ENCODE measurements at places on chromosomes 2 and 18. TPM values are rescaled to one million over a fixed set of nuclear protein-coding genes. Genes with fewer than 3 reads are reported as not detected.

GRCh38 chr2:232329716-232330067 lies 48.9 kb upstream of the ALPP start:
- no peak for DNase-seq

GRCh38 chr2:23379220-23379695 lies 5.7 kb upstream of the KLHL29 start:
- no peak for DNase-seq

DNA sequence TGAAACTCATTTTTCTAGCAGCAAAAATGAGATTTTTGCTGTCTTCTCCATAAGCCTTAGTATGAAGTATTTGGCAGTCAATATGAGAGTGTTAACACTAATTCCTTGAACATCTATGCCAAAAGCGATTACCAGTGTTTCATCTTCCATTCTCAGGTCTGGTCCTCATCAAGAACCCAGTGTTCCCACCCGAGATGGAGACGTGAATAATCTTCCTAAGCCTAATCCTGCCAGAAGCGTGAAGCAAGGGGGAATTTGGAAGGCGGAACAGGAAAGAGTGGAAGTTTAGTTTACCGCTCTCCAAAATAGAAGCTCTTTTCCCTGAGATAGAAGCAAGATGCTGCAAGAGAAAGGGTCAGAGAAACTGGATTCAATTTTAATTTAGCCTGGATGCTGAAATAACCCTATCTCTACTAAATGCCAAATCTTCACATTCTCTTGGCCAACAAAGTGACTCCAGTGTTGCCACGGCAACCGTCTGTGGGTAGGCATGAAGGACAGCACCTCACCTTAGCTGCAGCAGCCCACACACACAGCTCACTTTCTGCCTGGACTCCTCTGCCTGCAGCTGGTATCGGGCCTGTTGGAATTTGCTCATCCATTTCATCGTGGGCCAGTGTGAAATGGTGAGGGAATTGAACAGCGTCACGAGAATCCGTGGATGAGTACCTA lies 711.1 kb downstream of the CBLN2 start:
- no peak for DNase-seq

OTOS gene
- not detected for total RNA-seq

HRH4 gene
- not detected for total RNA-seq

Measured in H4 (cell line).